Posterior vena cava (tissue), 2 donors: ENCODE measurements at places on chromosomes 1 and 21. TPM values are rescaled to one million over a fixed set of nuclear protein-coding genes. Genes with fewer than 3 reads are reported as not detected.

- DNase-seq = no peak
These were observed 46.2 kb downstream of the ATP5PF start for GRCh38 chr21:25688275-25689155.

DNA sequence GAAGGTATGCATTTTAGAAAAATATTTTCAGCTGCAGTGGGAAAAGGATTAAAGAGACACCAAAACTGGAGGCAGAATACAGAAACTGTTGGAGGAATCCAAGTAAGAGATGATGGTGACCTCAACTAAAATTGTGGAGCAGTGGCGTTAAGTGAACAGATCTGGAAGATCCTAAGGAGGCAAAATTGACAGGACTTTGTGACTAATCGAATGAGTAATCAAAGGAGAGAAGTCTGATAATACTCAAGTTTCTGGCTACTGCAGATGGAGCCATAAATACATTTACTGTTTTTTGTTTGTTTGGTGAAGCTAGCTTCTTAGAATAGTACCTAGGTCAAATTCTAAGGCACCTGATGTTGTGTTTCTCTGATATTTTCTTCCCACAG lies 3.1 kb downstream of the CTBS start:
- DNase-seq = no peak

Gene DENND2C
- 4.8 TPM for total RNA-seq

Gene TSPAN1
- 1.3 TPM for total RNA-seq

Gene SPEN
- 68.5 TPM for total RNA-seq
